ENCODE measurements at places on chromosomes 12 and 14.

GRCh38 chr12:16788506-16789203 lies 182.7 kb upstream of the LMO3 start:
- no peak for DNase-seq

DNA sequence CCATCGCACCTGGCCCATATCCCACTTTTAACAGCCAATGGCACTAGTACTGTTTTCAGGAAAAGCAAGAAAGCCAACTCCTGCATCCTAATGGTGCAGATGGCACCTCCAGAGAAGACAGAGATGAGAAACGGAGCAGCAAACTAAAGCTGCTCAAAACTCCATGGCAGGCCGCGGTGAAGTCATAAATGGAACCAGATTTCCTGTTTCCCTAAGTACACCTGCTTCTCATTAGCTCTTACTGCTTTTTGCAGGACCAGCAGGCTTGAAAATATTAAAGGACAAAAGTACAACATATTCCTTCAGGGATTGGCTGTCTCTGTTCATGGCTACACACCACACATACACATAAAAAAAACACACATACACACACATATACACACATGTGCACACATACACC lies 36.7 kb upstream of the LGALS3 start:
- no peak for DNase-seq

GRCh38 chr12:43282106-43282505 lies 269.9 kb downstream of the ADAMTS20 start:
- peak; percentile 71 for DNase-seq

- DNase-seq, result peak; percentile 64
These were observed 56.7 kb downstream of the C14orf132 start for GRCh38 chr14:96095581-96096476.

DNA sequence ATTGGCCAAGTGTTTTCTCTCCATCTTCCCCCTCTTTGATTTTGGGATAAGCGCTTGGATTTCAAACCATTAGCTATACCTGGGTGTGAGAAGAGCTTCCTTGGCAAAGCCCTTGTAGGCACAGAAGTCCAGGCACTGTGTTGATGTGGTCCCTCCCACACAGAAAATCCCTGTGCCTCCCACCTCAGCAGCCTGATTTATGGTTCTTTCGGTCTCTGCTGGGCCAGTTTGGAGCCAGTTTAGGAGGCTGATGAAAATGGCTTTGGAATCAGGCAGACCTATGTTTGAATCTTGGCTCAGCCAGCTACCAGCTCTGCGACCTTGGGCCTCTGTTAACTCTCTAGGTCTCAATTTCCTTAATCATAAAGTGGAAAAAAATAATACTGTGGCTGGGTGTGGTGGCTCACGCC lies 9.6 kb upstream of the IFT81 start:
- no peak for DNase-seq

DNA sequence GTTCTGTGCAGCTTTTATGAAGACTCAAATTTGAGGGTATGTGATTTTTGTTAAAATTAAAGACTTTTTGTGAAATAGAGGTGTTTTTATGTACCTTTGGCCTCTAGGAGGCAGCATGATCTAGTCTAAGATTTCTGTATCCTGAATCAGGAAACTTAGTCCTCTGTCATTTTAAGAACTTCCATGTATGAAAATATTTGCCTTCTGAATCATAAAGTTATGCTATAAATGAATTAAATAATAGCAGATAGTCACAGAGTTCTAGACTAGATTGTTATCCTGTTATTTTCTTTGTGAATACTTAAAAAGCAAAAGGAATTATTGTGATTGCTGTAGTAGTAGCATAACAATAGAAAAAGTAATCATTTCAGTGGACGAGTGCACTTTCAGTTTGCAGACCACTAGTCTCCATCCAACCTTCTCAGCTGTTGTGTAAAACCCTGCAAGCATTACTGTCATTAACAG lies 56.3 kb downstream of the FGD4 start:
- no peak for DNase-seq

- no peak for DNase-seq
These were observed 143.5 kb downstream of the TSPAN9 start for GRCh38 chr12:3220382-3221321.

- DNase-seq, result no peak
These were observed 187.4 kb downstream of the C12orf42 start for GRCh38 chr12:103308396-103308795.

DNA sequence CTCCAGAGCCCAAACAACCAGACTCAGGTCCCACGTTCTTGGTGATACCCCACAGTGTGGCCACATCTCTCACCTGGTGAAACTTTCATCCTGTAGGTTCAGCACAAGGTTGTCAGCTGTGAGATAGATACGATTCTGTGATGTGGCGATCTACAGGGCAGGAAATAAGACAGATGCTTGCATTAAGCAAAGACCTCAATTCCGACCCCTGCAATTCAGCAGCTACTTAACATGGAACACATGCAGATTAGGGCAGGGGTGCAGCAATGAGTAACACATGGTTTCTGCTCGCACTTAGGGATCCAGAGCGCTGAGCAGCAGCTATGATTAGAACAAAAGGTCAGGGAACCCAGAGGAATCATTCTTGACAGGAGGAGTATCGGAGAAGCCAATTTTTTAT lies 4.1 kb downstream of the PHB2 start:
- no peak for DNase-seq

GRCh38 chr12:32893458-32893857 lies 3.1 kb downstream of the PKP2 start:
- DNase-seq, result peak; percentile 56

DNA sequence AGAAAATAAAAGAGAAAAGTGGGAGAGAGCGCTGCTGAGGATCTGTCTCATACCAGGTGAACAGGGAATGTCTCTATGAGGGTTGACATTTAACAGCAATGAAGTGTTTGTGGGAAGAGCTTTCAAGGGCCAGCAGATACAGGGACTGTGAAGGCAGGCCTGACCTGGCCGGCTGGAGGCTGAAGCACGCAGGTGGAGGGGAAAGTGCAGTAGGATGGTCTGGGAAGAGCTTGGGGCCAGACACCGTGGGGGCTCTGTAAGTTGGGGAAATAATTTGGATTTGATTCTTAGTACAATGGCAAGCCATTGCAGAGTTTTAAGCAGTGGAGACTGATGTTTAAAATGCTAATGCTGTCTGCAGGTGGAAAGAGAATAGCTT lies 23.8 kb upstream of the DHRS2 start:
- DNase-seq, result no peak

DNA sequence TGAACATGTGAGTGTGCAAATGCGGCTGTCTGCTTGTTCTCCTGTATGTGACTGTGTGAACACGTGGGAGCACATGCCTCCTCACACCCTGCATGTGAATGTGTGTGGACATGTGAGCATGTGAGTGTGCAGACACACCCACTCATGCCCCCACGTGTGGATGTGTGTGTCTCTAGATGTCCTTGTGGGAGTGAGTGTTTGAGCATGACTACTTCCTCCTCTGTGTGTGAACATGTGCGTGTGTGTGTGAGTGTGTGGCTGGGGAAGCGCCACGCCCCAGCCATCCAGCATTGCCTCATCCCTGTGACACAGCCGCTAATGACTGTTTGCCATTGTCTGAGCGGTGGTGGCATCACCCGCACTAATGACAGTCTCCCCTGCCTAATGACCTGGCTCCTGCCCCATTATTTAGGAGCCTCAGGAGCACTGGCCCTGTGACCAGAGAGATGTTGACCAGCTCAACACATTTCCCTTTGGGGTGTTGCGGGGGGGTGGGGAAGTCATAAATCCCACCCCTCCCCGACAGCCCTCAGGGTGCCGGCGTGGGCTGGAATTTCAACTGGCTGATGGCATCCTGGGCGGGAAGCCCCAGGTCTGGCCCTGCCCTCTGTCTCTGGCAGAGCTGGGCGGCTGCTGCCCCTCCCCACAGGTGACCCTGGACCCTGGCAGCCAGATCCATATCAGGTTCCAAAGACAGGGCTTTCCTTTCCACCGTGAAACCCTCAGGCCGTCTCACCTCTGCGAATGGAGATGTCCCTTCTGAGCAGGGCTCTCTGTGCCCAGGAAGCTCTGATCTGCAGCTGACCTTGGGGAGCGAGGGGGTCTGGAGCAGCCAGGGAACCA lies 11.5 kb upstream of the KRT80 start:
- peak; percentile 89 for DNase-seq

DNA sequence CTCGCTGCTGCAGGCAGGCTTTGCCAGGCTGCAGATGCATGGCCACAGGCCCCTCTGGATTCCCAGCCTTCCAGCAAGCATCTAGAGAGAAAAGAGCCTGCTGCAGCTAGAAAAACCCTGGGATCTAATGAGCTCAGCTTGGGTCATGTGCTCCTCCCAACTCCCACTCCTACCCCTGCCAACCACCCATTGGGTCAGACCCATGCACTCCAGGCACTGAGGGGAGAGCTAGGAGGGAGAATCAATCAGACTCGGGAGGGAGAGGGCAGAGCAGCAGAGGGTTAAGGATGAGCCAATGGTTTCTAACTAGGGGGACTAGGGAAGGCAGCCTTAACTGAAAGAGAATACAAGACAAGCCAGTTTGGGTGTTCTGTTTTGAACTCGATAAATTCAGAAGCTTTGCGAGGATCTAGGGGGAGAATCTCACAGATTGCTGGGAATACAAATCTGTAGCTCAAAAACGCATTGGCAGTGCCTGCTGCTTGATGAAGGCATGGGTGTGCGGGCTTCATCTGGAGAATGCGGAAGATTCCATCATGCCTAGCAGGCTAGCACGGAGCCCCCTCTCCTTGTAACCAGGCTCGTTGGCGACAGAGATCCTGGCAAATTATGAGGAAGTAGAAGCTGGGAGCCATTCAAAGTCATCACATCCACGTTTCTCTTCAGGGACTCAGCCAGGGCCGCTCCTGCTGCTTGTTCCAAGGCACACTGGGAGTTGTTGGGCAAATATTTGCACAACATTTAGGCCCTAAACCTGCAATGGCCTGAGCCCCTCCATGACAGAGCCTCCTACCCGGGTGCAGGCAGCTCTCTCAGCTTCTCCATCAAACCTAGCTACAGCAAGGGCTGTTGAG lies 56.4 kb downstream of the VCPKMT start:
- DNase-seq, result no peak

DNA sequence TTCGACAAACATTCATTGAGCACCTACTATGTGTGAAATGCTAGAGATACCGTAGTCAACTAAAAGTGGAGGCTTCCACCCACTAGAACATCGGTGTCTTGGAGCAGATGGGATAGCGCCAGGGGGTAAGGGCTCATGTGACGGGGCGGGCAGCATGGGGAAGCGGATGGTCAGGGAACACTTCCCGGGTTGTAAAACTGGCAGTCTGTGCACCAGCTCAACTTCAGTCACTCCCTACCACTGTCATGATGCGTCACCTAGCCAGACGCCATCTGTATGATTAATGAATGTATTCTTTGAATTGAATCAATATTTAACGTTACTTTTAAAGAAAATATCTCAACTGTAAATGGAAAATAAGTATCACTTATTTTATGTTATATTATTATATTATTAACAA lies 93.5 kb downstream of the PIWIL1 start:
- no peak for DNase-seq
